ENCODE measurements at places on chromosomes 6 and 20.

DNA sequence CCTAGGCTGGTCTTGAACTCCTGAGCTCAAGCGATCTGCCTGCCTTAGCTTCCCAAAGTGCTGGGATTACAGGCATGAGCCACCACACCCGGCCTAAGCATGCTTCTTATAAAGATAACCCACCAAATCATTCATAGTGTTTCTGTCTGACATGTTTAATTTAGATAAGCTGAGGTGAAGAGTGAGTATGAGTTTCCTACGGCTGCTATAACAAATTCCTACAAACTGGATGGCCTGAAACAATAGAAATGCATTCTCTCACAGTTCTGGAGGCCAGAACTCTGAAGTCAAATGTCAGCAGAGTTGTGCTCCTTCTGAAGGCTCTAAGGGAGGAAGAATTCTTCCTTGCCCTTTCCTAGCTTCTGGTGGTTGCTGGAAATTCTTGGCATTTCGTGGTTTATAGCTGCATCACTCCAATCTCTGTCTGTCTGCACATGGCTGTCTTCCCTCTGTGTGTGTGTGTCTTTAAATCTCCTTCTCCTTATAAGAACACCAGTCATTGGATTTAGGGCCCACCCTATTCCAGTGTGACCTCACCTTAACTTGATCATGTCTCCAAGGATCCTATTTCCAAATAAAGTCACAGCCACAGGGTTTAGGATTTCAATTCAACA lies 29.9 kb downstream of the MAPK13 start:
- DNase-seq = no peak

DNA sequence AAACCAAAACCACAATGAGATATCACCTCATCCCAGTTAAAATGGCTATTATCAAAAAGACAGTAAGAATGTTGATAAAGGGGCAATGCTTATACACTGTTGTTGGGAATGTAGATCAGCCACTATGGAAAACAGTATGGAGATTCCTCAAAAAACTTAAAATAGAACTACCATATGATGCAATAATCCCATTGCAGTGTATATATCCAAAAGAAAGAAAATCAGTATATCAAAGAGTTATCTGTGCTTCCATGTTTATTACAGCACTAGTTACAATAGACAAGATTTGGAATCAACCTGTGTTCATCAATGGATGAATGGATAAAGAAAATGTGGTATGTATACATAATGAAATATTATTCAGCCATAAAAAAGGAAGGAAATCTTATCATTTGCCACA lies 3.5 kb upstream of the FABP7 start:
- no peak for DNase-seq

DNA sequence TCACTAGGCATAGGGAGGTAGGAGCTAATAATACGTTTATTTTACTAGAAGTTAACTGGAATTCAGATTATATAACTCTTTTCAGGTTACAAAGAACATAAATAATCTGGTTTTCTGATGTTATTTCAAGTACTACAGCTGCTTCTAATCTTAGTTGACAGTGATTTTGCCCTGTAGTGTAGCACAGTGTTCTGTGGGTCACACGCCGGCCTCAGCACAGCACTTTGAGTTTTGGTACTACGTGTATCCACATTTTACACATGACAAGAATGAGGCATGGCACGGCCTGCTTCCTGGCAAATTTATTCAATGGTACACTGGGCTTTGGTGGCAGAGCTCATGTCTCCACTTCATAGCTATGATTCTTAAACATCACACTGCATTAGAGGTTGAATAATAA lies 1.1 kb downstream of the HFE start:
- no peak for DNase-seq

- DNase-seq = no peak
Measured at GRCh38 chr20:48070991-48071652, 285.8 kb upstream of the SULF2 start.

DNA sequence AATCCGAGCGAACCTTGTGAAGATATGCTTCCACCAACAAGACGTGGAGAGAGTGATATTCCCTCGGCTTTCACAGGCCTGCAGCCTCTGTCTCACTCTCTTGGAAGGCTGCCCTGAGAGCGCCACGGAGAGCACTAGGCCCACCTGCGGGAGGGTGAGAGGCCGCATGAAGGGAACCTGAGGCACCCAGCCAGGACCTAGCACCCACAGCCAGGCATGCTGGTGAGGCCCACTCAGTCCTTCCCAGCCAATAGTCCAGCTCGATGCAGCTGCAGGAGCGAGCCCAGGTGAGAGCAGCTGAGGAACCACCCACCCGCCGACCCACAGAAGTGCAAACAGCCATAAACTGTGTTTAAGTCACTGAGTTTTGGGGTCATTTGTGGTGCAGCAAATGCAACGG lies 227.2 kb downstream of the QKI start:
- no peak for DNase-seq

- no peak for DNase-seq
Measured at GRCh38 chr20:22232473-22232872, 351.9 kb downstream of the FOXA2 start.

Data from sciatic nerve (tissue), 2 donors.